ENCODE measurements at places on chromosomes 2 and 18. TPM values are rescaled to one million over a fixed set of nuclear protein-coding genes. Genes with fewer than 3 reads are reported as not detected.

DNA sequence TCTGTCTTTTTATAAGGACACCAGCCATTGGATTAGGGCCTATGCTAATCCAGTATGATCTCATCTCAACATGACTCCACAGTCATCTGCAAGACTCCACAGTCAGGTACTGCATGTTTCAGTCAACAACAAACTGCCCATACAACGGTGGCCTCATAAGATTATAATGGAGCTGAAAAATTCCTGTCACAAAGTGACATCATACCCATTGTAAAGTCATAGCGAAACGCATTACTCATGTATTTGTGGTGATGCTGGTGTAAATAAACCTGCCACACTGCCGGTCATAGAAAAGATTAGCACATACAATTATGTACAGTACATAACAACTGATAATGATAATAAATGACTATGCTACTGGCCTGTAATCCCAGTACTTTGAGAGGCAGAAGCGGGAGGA lies 102.2 kb downstream of the TEX51 start:
- DNase-seq: no peak

DNA sequence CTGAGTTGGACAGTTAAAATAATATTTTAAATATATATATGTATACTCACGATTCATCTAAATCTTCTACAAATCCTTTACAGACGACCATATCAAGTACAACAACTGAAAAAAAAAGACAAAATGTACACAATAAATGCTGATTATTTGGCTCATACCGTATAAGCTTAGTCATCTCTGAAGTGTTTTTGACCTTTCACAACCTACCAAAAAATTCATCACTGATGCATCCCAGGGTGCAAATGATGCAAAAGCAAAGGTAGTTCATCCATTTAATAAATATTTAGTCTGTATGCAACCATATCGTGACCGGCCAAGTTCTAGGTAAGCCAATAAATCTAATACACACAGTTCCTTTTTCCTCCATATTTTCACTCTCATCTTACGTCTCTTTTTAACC lies 1.1 kb downstream of the TMX3 start:
- DNase-seq: no peak

The FASTKD2 gene
- total RNA-seq: 27.6 TPM

DNA sequence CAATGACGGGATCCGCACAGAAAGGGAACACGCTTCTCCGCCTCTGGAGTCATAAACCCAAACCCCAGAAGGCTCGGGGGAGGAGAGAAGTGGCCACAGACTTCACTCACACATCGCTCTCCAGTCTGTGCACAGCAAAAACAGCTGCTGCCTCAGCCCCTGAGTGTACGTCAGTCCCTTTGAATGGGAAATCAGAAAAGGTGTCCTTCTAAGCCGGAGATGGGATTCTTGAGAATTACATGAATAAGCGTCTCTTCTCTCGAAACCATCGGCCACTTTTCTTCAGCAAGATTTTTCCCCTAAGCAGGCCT lies 78.3 kb downstream of the PDCL3 start:
- no peak for DNase-seq

The SRD5A2 gene
- not detected for total RNA-seq

DNA sequence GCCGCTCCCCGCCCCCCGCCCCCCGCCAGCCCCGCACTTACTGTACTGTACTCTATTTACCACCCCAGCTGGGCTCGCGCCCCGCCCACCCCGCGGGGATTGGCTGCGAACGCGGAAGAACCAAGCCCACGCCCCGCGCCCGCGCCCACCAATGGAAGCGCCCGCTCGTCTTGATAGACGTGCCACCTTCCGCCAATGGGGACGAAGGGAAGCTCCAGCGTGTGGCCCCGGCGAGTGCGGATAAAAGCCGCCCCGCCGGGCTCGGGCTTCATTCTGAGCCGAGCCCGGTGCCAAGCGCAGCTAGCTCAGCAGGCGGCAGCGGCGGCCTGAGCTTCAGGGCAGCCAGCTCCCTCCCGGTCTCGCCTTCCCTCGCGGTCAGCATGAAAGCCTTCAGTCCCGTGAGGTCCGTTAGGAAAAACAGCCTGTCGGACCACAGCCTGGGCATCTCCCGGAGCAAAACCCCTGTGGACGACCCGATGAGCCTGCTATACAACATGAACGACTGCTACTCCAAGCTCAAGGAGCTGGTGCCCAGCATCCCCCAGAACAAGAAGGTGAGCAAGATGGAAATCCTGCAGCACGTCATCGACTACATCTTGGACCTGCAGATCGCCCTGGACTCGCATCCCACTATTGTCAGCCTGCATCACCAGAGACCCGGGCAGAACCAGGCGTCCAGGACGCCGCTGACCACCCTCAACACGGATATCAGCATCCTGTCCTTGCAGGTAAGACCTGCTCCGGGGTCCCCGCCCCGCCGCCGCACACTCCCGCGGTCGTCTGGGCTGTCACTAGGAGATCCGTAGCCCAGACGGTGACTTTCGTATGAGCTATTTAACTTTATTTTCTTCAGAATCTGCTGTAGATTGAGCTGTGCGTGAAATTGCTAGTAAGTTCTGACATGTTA lies at the start of gene ID2:
ID2 (plus strand) TSS at position 271 of the 907 bp plus-strand sequence; CDS start at position 381, 110 bp downstream.
- peak; percentile 99 for DNase-seq

The MTCL1 gene
- total RNA-seq: 3.9 TPM

GRCh38 chr2:171390941-171391516 lies 42.8 kb downstream of the METTL8 start:
- DNase-seq: peak; percentile 56

DNA sequence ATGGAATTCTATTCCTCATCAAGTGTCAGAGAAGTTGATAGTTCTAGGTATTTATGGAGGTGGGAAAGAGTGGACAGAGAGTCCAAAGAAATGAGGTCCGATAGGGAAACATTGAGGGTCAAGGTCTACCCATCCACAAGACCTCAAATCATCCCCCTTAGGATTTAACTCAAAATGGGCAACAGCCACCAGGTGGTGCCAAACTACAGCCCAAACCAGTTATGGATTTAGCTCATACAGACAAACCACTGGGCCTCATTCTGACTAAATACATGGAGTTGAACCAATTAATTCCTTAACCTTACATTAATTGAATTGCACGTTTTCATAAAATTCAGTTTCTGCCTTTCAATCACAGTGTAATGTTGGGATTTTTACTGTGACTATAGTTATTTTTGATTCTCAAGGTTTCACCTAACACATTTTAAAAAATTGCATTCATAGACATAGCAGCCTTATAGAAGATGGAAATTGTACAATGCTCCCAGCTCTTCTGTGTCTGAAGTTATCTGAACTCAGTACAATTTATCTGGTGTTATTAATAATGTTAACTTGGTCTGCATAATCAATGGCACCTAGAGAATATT lies 98.2 kb upstream of the HNMT start:
- peak; percentile 59 for DNase-seq

GRCh38 chr2:240405133-240405532 lies 30.3 kb upstream of the GPC1 start:
- no peak for DNase-seq

The ACTG2 gene
- not detected for total RNA-seq

- no peak for DNase-seq
These were observed 76.4 kb downstream of the SKA1 start for GRCh38 chr18:50451100-50451842.

GRCh38 chr2:215487002-215487372 lies 51.1 kb upstream of the FN1 start:
- DNase-seq: no peak

- DNase-seq: no peak
These were observed 115.1 kb downstream of the CYP26B1 start for GRCh38 chr2:72032481-72033041.

DNA sequence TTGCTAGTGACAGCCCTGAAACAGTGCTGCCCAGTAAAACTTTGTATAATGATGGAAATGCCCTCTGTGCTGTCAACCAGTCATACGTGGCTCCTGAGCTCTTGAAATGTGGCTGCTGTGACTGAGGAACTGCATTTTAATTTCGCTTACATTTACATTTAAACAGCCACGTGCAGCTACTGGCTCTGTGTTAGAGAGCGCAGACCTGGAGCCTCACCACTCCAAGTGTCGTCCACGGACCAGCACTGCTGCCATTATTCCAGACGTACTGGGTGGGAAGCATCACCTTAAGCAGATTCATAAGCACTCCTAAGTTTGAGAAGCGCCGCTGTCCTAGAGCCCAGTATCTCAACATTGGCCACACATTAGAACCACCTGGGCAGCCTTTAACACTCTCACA lies 77.0 kb upstream of the MGAT4A start:
- no peak for DNase-seq

GRCh38 chr2:15043336-15044058 lies 411.0 kb downstream of the LRATD1 start:
- DNase-seq: no peak

The KLHL41 gene
- total RNA-seq: 0.20 TPM

- no peak for DNase-seq
These were observed 68.7 kb downstream of the MTHFD2 start for GRCh38 chr2:74267068-74267467.

- no peak for DNase-seq
These were observed 316.2 kb downstream of the CDH2 start for GRCh38 chr18:27860701-27861107.

DNA sequence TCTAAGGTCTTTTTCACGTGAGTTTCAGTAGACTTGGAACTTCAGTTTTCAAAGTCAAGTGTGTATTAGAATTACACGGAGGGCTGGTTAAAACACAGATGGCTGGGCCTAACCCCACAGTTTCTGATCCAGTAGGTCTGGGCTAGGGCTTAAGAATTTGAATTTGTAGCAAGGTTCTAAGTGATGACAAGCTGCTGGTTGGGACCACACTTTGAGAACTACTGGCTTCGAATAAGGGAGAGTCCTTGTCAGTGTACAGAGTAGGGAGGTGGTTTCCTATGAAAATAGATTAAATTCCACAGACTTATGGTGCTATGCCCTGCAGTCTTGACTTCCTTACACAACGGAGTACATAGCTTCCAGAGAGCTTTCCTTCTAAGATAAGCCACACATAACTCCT lies 4.5 kb downstream of the RHOB start:
- DNase-seq: peak; percentile 72

The AGXT gene
- not detected for total RNA-seq

The SKA1 gene
- 1.4 TPM for total RNA-seq

DNA sequence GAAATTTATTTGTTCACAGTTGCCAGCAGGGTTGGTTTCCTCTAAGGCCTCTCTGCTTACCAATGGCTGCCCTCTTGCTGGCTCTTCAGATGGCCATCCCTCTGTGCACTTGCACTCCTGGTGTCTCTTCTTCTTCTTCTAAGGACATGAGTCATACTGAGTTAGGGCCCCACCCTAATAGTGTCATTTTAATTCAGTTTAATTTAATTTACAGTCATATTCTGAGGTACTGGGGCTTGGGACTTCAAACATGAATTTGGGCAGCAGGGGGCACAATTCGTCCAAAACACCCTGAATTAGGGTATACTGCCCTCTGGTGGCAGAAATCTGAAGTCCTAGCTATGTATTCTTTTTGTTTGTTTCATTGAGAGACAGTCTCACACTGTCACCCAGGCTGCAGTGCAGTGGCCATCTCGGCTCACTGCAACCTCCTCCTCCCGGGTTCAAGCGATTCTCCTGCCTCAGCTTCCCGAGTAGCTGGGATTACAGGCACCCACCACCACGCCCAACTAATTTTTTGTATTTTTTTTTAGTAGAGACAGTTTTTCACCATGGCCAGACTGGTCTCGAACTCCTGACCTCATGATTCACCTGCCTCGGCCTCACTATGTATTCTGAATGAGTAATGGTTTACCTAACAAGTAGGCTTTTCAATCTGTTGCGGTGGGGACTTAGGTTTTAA lies 19.8 kb downstream of the SLC4A1AP start:
- peak; percentile 93 for DNase-seq

- DNase-seq: no peak
These were observed 197.4 kb upstream of the NCKAP5 start for GRCh38 chr2:133765658-133766057.

The TMEM17 gene
- total RNA-seq: 1.1 TPM

GRCh38 chr2:186345745-186346144 lies 140.3 kb upstream of the ZC3H15 start:
- no peak for DNase-seq

The SERPINB12 gene
- total RNA-seq: not detected

- no peak for DNase-seq
These were observed 3.7 kb upstream of the KHK start for GRCh38 chr2:27082773-27083409.

DNA sequence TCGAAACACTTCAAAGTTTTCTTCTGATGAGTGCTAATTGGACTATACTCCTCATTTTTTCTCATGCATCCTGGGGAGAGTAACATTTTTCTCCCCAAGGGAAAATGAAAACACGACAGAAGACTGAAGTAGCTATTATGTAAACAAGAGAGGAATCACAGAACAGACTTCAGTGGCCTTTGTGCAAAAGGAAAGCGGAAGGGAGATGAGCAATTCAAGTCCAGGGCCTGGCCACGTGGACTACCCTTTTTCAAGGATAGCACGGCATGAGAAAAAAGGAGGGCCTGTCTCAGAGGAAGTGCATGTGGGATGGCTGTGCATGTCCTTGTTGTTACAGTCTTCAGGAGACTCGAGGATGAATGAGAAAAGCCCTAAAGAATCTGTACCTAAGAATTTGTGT lies 43.8 kb upstream of the KCNE4 start:
- DNase-seq: peak; percentile 75

DNA sequence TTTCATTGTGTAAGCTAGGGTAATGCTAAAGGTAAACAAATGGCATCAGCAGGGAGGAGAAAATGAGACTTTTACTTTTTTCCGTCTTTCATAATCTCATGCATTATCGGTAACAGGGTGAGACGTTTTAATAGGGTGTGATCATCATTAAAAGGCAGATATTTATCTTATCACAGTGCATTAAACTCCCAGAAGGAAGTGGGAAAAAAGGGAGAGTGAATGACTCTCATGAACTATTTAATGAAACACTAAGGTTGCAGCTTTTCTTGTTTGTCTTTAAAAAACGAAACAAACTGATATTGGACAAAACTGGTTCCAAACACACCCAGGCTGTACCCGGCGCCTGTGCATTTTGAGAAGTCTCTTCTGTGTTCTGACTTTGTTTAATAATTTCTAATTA lies 1936.8 kb upstream of the PIK3C3 start:
- no peak for DNase-seq

The CNGA3 gene
- not detected for total RNA-seq

DNA sequence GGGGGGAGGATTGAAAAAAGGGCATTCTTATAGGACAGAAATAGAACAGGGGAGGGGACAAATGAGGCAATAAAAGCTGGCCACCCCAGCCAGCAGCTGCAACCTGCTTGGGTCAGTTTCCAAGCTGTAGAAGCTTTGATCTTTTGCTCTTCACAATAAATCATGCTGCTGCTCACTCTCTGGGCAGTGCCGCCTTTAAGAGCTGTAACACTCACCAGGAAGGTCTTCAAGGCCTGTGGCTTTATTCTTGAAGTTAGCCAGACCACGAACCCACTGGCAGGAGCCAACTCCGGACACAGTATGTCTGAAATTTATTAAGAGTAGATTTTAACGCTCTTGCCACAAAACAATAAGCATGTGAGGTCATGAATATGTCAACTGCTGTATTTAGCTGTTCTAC lies 649.9 kb upstream of the RAB6C start:
- no peak for DNase-seq

The AMER3 gene
- total RNA-seq: not detected
